M059J (cell line): ENCODE measurements at places on chromosomes 16 and 17. TPM values are rescaled to one million over a fixed set of nuclear protein-coding genes. Genes with fewer than 3 reads are reported as not detected.
A peak's percentile ranks its signal among the peaks of the same experiment; 100 is the strongest.

Gene LAT
- total RNA-seq, result 1.2 TPM in 1 of 2 replicates, not detected in the other

DNA sequence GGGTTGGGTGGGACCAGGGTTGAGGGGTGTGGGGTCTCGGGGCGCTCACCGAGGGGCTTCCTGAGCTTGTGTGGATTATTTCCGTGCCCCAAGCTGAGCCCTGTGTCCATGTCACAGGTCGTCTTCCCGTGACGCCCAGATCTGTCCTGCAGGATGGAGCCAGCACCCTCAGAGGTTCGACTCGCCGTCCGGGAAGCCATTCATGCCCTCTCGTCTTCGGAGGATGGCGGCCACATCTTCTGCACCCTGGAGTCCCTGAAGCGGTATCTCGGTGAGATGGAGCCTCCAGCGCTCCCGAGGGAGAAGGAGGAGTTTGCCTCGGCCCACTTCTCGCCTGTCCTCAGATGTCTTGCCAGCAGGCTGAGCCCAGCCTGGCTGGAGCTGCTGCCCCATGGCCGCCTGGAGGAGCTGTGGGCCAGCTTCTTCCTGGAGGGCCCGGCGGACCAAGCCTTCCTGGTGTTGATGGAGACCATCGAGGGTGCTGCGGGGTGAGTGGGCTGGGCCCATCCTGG is 1.0 kb downstream of the TELO2 start:
- DNase-seq, result peak; percentile 17

Gene ASPSCR1
- 27.4 and 33.0 TPM in 2 replicates for total RNA-seq

Gene CIBAR2
- total RNA-seq, result not detected in 2 replicates

DNA sequence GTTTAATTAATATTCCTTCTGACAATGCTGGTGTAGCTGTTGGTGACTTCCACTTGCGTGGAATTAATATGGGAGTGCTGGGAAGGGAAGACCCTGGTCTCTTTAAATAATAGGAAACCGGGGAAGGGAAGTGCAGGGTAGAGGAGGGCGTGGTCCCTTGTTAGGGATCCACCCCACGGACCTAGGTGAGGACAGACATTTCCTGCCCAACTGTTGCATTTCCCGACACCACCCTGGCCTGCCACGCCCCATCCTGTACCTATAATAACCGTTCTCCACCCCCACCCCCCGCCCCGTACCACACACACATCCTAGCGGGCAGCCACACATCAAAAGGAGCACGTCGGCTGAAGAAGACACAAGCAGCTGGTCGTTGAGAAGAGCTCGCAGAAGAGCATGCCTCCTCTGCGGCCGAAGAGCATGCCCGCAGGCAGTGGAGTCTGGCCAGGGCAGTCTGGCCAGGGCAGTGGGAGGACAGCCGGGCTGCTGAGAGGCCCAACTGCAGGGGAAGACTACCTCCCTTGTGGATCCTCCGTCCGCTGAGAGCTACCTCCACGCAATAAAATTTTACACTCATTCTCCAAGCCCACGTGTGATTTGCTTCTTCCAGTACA is 36.8 kb upstream of the MMD start:
- no peak for DNase-seq

Gene MYL4
- not detected in 2 replicates for total RNA-seq

DNA sequence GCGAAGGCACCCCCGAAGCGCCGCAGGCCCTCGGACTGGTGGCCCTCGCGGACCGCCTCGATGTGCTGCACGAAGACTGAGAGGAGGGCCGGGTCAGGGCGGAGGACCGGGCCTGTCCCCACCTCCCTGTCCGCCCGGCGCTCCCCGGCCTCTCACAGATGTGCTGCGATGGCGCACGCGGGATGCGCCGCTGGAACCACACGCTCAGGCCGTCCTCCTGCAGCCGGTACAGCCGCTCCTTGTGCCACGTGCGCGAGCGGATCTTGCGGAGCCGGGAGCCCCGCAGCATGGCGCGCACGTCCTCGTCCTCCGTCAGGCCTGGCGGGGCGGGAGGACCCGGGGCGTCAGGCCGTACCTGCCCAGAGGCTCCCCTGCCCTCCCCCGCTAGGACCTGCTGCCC is 11.3 kb downstream of the PLCD3 start:
- DNase-seq, result no peak

DNA sequence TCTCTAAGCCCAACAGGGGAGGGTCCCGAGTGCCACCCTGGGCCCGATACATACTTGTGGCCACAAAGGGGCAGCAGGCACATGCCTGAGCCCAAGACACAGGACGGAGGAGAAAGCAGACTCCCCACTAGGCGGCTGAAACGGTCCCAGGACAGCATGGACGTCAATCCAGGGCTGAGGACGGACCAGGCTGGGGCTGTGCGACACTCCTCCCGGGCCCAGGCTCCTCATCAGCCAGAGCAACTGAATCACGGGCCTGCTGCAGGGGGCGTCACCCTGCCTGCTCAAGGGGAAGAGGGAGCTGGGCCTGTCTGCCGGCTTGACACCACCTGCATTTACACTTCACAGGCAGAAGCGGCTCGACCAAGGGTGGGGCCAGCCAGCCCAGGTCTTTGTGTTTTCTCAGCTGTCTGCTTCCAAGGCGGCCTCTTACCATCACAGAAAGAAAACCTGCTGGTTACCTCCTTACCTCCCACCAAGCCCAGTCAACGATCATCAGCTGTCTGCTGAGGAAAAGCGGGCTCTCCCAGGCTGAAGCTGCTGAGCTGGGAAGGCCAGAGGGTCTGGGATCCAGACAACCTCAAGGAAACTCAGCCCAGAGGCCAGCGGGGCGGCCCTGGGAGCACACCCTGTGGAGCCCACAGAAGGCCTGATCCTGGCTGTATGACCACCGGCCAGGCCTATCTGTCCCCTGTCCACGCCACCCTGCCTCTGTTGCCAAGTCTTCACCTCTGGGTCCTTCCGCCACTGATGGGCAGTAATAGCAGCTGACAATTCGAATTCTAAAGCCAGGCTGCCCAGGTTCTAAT is 26.4 kb downstream of the KIFC3 start:
- DNase-seq, result no peak

GRCh38 chr17:81566461-81567126 is 14.4 kb upstream of the FAAP100 start:
- DNase-seq, result peak; percentile 94

DNA sequence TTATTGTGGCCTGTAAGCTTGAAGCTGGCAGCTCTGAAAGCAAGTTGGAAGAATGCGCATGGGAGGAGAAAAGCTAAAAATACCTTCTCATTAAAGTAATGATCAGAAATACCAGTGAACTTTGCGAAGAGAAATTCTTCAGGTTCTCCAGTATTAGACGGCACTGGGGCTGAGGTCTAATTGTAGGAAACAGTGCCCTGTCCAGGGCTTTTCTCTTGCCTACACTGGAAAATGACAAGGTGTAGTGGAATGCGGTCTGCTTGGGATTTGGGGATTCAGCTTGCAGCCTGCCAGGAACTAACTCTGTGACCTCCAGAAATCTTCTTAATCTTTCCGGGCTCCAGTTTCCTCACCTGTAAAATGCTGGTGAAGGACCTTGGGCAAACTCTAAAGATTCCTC is 53.3 kb upstream of the KCNJ16 start:
- DNase-seq, result peak; percentile 42

DNA sequence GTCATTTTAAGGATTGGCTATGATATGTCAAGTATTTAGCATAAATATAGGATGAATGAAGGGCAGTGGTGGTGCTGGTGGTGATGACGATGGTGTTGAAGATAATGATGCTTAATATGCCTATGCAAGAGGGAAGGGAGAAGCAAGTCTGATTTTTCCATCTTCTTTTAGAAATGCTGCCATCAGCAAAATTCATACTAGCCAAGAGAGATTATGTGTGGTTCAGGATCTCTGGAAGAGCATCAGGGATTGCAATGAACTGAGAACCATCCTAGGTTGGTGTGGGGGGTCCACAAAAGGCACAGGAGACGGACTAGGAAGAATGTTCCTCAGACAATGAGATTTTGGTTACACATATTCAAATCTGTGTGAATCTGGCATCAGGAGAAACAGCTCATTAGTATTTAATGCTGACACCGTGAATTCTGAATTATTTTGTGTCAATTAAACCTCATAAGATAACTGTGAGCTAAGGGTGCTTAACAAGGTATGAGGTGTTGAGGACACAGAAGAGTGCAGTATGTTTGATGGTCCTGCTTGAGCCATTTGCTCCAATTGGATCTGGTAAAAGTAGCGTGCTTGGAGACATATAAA is 1120.8 kb upstream of the GOT2 start:
- no peak for DNase-seq

DNA sequence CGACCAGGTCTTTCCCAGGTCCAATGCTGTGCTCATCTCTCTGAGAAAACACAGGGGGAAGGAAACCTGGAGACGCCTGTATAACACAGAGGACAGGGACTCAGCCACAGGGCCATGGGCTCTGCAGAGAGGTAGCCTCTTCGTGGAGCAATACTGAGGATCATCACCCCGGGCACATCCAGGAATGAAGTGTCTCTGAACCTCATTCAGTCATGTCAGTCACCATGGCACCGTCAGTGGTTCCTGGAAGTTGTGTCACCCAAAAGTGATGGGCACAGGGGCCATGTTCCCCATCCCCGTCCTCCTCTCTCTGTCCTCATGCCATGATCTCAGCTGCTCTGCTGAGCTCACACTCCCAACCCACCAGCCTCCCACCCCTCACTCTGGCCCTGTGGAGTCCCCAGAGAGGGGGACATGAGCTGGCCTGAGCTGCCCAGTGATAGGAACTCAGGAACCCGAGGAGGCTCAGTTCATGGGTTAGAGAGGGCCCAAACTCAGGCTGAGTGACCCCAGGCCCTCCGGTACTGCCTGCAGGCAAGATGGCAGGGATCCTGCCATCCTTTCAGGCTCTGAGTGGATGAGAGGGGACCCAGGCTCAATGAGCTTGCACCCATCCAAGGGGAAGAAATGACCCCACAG is 53.4 kb downstream of the PITPNM3 start:
- DNase-seq, result no peak

Gene CD19
- not detected in 2 replicates for total RNA-seq

Gene IL17C
- total RNA-seq, result not detected in 2 replicates

Gene MAP2K6
- 0.22 and 1.2 TPM in 2 replicates for total RNA-seq

Gene MYH3
- total RNA-seq, result under 0.01 and 0.30 TPM in 2 replicates

Gene EIF4A3
- 103 and 145 TPM in 2 replicates for total RNA-seq

DNA sequence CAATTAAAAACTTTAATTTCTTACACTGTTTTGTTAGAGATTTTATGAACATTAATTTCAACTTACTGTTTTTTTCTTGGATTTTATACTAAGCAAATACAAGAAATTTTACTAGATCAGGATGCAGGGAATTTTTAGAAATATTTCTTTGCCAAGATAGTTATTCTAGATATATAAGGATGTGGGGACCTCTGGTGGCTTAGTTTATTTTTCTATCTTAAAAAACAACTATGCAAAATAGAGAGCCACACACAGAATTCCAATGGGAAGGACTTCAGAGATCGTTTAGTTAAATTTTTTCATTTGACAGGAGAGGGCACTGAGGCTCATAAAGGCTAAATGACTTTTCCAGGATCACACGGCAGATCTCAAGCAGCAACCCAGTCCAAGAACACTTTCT is 23.0 kb upstream of the CAPNS2 start:
- peak; percentile 44 for DNase-seq

DNA sequence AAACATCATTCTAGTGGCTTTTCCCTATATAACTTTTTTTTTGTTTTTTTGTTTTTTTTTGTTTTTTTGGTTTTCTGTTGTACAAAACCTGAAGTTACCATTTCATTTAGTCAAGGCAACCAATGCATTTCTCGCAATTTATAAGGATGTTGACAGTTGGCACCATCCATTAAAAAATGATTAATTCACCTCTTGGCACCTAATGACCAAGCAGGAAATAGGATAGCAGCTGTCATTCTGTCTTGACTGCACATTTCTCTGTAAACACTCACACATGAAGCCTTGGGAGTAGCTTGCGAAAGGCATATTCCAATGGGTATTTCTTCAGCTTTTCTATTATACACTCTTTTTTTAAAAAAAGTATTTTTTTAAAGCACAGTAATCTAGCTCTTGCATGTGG is 77.5 kb downstream of the SYCE1L start:
- no peak for DNase-seq

Gene OR3A3
- not detected in 2 replicates for total RNA-seq
